ENCODE measurements at places on chromosomes 1 and 21. TPM values are rescaled to one million over a fixed set of nuclear protein-coding genes. Genes with fewer than 3 reads are reported as not detected.

DNA sequence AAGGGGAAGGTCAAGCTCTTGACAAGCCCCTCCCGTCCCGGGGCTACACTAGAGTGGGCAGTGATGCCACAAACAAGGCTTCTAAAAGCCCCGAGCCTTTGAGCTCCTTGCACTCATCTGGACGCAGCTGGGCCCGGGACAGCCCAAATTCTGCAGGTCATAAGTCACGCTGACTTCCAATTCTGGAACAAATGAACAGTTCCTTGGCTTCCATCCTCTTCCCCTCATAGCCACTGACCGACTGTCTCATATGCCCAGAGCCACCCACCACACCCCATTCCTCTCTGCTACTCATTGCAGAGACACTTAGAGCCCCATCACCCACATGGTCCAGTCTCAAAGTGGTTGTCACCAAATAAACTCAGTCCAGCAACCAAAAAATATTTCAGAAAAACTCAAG lies 32.8 kb upstream of the PRELP start:
- no peak for DNase-seq
- H3K36me3 ChIP-seq, result peaks cover 8% of the 10 kb centered on the region
- no peak overlapping the region for H3K27ac ChIP-seq
- no peaks in the 10 kb centered on the region for H3K27me3 ChIP-seq
- H3K4me1 ChIP-seq, result peaks cover 6% of the 10 kb centered on the region

DNA sequence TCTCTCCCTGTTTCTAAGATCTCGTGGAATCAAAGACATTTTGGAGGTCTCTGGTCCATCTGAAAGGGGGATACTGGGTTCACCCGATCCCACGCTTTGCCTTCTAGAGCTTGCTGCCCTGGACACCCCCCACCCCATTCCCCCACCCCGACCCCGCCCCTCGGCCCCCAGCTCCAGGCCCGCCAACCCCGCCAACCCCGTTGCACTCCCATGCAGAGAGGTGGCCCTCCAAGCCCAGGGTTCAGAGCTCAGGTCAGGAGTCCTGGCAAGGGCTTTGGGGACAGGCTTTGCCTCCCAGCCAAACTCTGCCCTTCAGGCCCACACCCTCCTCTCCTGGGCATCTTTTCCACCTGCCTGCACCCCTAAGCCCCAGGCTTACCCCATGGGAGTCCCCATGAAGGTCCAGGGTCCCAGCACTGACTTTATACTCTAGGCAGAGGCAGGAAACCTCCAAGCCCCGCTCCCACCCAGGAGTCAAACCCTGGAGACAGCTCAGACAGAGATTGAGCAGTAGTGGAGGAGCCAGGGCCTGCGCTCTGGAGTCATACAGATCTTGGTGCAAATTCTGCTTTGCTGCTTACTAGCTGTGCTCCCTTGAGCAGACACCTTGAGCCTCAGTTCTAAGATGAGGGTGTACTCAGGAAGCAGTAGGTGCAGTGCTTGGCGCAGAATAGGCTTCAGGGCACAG lies 155.9 kb downstream of the FOXD2 start:
- no peak overlapping the region for H3K27ac ChIP-seq
- peaks cover 19% of the 10 kb centered on the region for H3K27me3 ChIP-seq

- no peaks in the 10 kb centered on the region for H3K4me1 ChIP-seq
- DNase-seq, result no peak
- H3K36me3 ChIP-seq, result no peaks in the 10 kb centered on the region
Observed at GRCh38 chr1:3231826-3232225, 162.8 kb downstream of the PRDM16 start.

DNA sequence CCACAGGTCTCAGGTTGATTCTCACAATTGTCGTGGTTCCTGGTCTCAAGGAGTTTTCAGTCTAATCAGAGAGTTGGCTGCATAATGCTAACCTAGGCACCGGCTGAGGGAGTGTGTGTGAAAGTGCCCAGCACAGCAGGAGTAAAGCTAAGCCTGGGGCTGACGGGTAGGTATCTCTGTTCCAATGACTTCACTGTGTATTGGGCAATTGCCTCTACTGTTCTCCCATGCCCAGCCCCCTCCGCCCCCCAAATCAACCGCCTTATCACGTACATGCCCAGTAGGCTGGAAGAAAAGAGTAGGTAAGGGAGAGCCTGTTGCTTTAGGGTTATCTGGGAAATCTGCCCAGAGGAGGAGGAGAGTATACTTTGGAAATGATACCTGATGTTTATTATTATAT lies 54.7 kb downstream of the MRPS6 start:
- H3K27ac ChIP-seq, result no peak overlapping the region
- peaks cover 41% of the 10 kb centered on the region for H3K36me3 ChIP-seq
- H3K4me1 ChIP-seq, result peaks cover 25% of the 10 kb centered on the region

DNA sequence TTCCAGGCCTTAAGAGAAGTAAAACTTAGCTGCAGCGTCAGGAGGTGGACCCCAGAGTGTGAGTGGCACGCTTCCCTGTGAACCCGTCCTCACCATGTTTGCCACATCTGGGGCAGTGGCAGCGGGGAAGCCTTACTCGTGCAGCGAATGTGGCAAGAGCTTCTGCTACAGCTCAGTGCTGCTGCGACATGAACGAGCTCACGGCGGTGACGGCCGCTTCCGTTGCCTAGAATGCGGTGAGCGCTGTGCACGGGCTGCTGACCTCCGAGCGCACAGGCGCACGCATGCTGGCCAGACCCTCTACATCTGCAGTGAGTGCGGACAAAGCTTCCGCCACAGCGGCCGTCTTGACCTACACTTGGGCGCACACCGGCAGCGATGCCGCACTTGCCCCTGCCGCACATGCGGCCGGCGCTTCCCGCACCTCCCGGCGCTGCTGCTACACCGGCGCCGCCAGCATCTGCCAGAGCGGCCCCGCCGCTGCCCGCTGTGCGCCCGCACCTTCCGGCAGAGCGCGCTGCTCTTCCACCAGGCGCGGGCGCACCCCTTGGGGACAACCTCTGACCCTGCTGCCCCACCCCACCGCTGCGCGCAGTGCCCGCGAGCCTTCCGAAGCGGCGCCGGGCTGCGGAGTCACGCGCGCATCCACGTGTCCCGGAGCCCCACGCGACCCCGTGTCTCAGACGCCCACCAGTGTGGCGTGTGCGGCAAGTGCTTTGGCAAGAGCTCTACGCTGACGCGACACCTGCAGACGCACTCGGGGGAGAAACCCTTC lies 9.3 kb downstream of the ZNF672 start:
- H3K4me1 ChIP-seq, result no peaks in the 10 kb centered on the region
- peaks cover 20% of the 10 kb centered on the region for H3K36me3 ChIP-seq
- no peak overlapping the region for H3K4me3 ChIP-seq
- H3K27ac ChIP-seq, result no peak overlapping the region

DNA sequence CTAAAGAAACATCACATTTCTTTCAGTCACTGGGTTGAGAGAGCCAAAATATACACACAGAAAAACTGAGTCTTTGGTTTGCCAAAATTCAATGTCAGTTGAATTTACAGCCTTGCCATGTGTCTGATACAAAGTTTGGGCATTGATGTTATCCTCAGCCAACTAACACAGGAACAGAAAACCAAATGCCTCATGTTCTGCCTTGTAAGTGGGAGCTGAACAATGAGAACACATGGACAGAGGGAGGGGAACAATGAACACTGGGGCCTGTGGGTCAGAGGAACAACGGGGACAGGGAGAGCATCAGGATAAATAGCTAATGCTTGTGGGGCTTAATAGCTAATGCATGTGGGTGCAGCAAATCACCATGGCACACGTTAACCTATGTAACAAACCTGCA lies 39.6 kb upstream of the C21orf91 start:
- no peaks in the 10 kb centered on the region for H3K4me1 ChIP-seq
- H3K4me3 ChIP-seq, result no peak overlapping the region
- DNase-seq, result no peak
- no peaks in the 10 kb centered on the region for H3K36me3 ChIP-seq

DNA sequence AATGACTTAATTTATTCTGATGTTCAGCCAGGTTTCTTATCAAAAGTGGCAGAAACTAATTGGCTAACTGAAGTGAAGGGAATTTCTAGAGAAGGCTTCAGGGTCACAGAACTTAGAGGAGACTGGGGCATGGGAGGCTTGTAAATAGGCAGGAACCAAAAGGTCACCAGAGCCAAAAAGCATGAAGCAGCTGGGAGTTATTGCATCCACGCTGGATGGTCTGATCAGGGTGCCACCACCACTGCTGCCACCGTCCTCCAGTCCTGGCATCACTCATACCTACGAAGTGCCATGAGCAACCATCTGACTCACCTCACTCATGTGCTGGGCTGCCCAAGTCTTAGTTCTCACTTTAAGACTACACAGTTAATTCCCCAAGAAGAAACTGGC lies 82.5 kb upstream of the DPH5 start:
- H3K36me3 ChIP-seq, result no peaks in the 10 kb centered on the region
- no peak for DNase-seq

- H3K27ac ChIP-seq, result no peak overlapping the region
- H3K36me3 ChIP-seq, result peaks cover 1% of the 10 kb centered on the region
- H3K4me1 ChIP-seq, result no peaks in the 10 kb centered on the region
- no peak overlapping the region for H3K4me3 ChIP-seq
Observed at GRCh38 chr1:5720484-5720883, 271.7 kb downstream of the NPHP4 start.

- H3K4me3 ChIP-seq, result no peak overlapping the region
- H3K27me3 ChIP-seq, result no peaks in the 10 kb centered on the region
- no peak for DNase-seq
Observed at GRCh38 chr1:238710697-238711096, 675.7 kb upstream of the CHRM3 start.

KCNH1 gene
- total RNA-seq, result 0.11 TPM

Measured in H9 (cell line).